ENCODE measurements at places on chromosomes 3 and 15.

DNA sequence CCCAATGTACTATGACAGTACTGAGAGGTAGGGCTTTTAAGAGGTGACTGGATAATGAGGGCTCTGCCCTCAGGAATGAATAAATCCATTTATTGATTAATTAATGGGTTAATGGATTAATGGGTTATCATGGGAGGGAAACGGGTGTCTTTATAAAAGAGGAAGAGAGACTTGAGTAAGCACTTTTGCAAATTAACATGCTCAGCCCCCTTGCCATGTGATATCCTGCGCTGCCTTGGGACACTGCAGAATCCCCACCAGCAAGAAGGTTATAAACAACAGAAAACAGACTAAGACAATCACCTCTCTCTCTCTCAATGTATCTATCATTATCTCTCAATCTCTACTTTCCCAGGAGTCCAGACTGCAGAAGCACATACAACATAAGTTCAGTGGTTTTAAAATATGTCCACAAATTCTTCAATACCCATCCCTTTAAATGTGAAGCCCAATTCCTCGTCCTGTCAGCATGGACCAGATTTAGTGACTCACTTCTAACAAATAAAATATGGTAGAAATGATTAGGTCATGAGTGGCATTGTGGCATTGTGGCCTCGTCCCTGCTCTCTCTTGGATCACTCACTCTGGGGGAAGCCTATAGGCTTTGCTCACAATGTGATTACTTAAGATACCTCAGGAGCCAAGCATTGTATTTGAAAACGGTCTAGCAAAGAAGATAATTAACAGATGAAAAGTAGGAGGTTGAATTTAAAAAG is 40.0 kb upstream of the IL12A start:
- DNase-seq: no peak

- no peak for DNase-seq
Observed at GRCh38 chr3:132135628-132136333, 101.0 kb upstream of the CPNE4 start.

- DNase-seq: no peak
Observed at GRCh38 chr3:67646586-67647234, 7.7 kb downstream of the SUCLG2 start.

- DNase-seq: no peak
Observed at GRCh38 chr3:37620071-37620635, 241.5 kb upstream of the CTDSPL start.

- no peak for DNase-seq
Observed at GRCh38 chr3:169923189-169923588, 11.8 kb downstream of the SAMD7 start.

DNA sequence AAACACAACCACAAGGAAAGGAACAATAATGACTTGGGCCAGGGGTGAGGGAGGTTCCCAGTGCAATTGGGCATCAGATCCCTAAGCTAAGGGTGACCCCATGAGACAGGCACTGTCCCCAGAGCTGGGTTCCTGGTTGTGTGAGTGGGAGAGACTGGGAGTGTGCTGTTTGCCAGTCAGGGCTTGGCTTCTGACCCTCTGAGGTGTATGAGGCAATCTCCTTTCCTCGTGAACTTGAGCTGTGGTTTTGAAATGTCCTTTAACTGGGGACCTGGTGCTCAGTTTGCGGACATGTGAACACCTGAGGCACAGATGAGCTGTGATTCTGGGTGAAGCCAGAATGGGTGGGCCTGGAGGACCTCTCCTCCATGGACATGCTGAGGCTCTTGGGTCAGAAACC is 58.5 kb upstream of the PLXNA1 start:
- DNase-seq: no peak

All from CD4-positive, alpha-beta T cell treated with Interferon alpha-2 for 1 hour (primary cell).